Suprapubic skin (tissue), 4 donors: ENCODE measurements at places on chromosomes 3 and 15. TPM values are rescaled to one million over a fixed set of nuclear protein-coding genes. Genes with fewer than 3 reads are reported as not detected.

DNA sequence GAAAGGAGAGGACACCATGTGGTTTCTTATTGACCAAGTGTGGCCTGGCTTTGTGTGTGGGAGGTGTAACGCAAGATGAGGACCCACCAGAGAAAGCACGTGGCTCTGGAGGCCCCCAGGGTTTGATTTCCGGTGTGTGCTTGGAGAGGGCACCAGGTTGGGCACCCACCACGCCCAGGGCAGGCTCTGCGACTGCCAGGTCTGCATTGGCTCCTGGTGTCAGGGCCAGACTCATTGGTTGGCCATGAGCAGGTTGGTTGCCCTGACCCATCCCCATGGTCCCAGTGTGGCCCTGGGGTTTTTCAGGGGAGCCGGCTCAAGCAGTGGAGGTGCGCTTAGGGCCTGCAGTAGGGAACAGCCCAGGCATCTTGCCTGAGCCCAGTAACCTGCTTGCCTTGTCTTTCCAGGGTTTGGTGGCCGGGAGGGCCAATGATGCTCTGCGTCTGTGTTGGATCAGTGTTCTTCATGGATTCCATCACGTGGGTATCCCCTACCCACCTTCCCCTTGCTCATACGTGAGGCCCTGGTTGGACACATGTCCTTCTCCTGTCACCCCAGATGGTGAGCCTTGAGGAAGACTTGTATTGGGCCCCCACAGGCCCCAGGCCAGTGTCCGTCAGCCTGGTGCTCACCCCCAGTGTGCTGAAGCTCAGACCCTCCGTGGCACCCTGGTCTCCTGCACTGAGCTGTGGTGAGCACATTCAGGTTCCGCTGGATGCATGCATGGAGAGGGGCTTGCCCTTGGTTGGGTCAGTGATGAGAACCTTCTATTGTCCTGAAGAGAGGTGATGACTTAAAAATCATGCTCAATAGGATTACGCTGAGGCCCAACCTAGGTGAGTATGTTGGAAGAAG, 193.9 kb downstream of the UBE3A start:
- no peaks in the 10 kb centered on the region for H3K4me1 ChIP-seq
- H3K27ac ChIP-seq = no peak overlapping the region
- peak; percentile 38 for DNase-seq
- H3K36me3 ChIP-seq = no peaks in the 10 kb centered on the region

GRCh38 chr3:179942553-179943075, 94.1 kb downstream of the PEX5L start:
- peak overlapping the region; percentile 23 for H3K4me3 ChIP-seq
- no peak for DNase-seq
- H3K27ac ChIP-seq = no peak overlapping the region
- H3K36me3 ChIP-seq = no peaks in the 10 kb centered on the region
- peaks cover 8% of the 10 kb centered on the region for H3K27me3 ChIP-seq
- H3K4me1 ChIP-seq = peaks cover 6% of the 10 kb centered on the region

DNA sequence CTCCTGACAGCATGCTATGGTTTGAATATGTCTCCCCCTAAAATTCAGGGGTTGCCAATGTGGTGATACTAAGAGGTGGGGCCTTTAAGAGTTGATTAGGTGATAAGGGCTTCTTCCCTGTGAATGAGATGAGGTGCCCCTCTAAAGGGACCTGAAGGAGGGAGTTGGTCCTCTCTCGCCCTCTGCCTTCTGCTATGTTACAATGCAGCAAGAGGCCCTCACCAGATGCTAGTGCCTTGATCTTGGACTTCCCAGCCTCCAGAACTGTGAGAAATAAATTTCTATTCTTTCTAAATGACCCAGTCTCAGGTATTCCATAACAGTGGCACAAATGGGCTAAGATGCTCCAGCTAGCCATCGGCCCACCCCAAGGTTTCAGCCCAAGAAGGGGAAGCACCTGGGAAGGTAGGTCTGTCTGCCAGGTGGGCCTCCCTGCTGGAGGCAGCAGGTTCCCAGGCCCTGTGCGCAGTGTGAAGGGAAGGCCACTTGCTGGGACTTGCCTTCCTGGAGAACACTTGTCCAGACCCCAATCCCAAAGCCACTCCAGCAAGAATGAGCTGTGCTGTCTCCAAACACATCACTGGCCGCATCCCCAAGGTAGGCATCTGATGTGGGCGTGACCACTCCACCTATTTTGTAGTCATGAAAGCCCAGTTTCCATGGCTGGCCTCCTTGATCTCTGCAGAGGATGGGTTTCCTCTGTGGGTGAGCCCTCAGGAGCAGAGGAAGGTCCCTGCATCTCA, 9.0 kb downstream of the TGM4 start:
- no peak for DNase-seq
- H3K27ac ChIP-seq = peak overlapping the region; percentile 71
- H3K4me3 ChIP-seq = no peak overlapping the region
- no peaks in the 10 kb centered on the region for H3K36me3 ChIP-seq

GRCh38 chr3:69288161-69288895, 97.6 kb downstream of the FRMD4B start:
- no peak overlapping the region for H3K27ac ChIP-seq
- no peak for DNase-seq
- H3K27me3 ChIP-seq = no peaks in the 10 kb centered on the region
- H3K36me3 ChIP-seq = peaks cover 6% of the 10 kb centered on the region
- H3K4me1 ChIP-seq = peaks cover 9% of the 10 kb centered on the region

The IL16 gene
- total RNA-seq = 8.2 TPM

The CCR9 gene
- not detected for total RNA-seq

The GOLGA8G gene
- not detected for total RNA-seq
